SK-MEL-5 (cell line): ENCODE measurements at places on chromosomes 2 and 18.

DNA sequence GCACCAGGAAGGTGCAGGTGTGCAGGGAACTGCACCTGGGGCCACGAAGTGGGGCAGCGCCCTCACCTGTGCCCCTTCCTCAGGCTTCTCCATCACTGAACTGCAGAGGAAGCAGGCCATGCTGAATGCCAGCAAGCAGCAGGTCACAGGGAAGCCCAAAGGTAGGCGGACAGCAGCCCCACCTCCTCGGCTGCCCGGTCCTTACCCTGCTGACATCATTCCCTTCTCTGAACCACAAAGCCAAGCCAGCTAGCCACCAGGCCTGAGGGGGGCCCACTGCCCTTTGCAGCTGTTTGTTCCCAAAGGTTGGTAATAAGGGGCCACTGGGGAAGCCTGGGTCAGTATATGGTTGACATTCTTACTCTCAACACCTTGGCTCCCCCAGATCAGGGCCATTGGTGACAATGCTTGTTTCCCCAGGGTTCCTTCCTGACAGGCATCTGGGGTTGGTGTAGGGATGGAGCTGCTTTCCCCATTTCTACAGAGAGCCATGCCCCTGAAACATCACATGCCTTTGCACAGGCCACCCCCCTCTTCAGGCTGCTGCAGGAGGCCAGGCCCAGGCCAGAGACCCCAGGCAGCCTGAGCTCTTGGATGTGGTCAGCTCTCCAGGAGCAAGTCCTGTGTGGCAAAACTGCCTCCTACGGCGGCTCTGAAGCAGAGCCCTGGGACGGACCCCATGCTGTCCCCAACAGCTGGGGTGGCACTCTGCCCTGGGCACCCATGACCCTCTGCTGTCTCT is 47.8 kb downstream of the FAM168B start:
- DNase-seq, result no peak

DNA sequence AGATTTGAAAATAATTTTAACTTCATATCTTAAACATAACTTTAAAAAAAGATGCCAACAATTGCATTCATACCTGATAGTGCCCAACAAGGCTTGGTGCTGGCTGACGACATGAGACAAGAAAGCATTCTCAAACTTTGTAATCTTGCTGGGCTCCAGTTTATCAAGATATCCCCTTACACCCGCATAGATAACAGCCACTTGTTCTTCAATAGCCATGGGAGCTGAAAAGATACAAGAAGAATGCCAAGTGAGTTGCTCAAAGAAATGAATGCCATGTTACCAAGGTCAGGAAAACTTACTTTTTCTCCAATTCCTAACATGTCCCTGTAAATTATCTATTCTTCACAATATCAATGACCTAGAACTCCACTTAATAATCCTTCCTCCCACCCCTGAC is 12.4 kb upstream of the PSTPIP2 start:
- DNase-seq, result no peak

DNA sequence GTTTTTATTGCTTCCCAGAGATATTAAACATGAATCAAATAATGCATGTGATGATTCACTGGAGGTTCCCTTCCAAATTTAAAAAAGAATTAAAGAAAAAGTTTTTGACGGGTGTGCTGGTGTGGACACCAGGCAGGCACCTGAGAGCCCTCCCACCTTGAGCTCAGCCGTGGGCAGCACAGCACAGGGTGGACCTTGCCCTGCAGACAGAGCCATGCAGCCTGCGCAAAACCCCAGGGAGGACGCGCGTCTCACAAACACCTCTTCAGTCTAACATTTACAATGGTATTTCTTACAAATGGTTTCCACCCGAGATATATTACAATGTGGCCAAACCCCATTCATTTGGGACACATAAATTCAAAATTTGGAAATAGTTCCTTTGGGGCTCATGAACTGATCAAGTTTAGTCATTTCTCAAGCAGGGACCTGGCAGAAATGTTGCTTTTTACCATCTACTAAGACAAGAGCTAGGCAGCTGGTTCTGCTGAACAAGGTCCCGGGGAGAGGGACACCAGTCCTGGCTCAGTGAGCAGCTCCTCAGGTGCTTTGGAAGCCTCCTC is 45.4 kb downstream of the ODC1 start:
- DNase-seq, result no peak

- peak; percentile 22 for DNase-seq
Observed at GRCh38 chr2:149611100-149611820, 23.7 kb upstream of the MMADHC start.

GRCh38 chr2:236021499-236022057 is 146.6 kb downstream of the GBX2 start:
- no peak for DNase-seq

- no peak for DNase-seq
Observed at GRCh38 chr2:168169097-168169745, 78.2 kb downstream of the STK39 start.

- no peak for DNase-seq
Observed at GRCh38 chr18:66638856-66639629, 35.2 kb upstream of the CDH19 start.

DNA sequence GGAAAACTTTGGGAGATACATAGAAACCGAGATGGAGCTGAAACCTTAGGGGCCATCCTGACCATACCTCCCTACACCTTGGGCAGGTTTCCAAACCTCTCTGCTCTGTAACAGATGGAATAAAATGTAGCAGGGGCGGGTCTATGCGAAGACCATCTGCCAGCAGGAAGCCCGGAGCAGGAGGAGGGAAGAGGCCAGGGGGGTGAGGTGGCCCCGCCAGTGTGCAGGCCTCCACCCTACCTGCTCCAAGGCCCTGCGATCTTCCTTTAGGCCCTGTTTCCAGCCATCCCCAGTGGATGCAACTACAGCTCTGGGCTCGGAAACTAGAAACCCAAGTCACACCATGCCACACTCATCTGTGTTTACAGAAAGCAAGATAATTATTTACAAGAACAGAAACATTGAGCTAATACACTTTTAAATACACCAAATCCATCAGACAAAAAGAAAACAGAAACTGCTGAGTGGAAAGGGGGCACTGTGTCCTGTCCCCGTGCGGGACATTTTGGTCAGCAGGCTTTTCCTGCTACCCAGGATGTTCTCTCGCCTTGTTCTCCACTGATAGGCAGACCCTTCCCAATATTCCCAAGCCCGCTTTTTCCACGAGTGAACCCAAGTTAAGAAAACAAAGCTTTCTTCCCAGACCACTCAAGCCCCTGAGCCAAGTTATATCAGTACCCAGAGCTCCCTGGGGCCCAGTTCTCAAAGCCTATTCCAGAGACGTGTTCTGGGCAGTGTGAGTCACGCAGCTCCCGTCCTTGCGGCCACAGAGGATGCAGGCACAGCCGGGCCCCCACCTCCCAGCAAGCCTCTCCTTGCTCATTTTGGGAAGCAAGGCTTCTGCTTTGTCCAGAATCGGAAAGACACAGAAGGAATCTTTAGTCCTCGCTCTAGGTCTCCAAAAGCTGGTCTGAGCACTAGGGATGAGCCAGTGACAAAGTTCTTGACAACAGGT is 17.3 kb downstream of the CIB4 start:
- DNase-seq, result no peak

GRCh38 chr2:24538720-24539119 is 47.7 kb downstream of the NCOA1 start:
- DNase-seq, result no peak

DNA sequence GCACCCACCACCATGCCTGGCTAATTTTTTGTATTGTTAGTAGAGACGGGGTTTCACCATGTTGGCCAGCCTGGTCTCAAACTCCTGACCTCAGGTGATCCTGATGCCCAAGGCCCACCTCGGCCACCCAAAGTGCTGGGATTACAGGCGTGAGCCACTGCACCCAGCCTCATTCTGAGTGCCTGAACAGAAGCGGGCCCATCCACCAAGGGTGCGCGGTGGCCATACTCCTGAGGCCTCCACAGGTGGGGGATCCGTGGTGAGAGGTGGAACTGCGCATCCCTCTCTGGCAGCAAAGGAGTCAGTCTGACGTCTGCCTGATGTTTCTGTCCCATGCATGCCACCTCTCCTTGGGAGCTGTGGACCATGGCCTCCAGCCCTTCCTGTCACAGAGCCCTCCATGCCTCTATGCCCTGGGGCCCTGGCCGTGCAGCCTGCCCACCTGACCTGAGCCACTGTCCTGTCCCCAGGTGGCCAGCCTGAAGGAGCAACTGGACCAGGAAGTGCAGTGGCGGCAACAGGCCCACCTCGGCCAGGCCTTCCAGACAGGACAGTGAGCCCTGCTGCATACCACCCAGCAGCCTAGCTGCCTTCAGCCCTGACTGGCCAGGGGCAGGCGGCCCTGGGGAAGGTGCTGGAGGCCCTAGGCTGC is 7.6 kb upstream of the SNED1 start:
- no peak for DNase-seq

DNA sequence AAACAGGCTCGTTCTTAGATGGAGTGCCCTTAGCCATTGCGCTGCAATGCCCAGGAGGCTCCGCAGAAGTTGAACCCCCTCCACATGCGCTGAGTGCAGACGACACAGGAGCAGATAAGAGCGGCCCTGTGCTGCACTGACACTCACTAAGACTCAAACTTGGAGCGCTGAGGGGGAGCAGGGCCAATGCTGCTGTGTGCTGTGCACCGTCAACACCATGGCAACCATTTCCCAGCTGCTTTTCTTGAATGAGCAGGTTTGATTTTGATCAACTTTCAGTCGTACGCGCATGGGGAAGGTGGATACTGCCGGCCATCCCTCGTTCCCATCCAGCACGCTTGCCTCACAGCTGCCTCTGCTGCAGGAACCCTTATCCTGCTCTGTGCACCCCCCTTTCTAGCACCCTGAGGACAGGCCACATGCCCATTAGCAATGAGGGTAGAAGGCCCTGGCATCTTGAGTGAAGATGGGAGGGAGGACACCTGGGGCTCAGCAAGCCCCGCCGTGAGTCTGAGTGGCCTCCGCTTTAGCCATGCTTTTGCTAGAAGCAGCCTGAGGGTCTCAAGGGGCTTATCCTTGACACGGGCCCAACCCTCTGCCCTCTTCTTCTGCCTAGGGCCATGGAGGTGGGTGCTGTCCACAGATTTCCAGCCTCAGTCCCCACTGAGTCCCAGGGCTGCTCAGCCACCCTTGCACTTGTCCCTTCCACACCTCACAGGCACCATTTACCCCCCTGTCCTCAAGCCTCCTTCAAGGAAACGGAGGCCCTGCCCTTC is 271.9 kb downstream of the PHLPP1 start:
- no peak for DNase-seq

DNA sequence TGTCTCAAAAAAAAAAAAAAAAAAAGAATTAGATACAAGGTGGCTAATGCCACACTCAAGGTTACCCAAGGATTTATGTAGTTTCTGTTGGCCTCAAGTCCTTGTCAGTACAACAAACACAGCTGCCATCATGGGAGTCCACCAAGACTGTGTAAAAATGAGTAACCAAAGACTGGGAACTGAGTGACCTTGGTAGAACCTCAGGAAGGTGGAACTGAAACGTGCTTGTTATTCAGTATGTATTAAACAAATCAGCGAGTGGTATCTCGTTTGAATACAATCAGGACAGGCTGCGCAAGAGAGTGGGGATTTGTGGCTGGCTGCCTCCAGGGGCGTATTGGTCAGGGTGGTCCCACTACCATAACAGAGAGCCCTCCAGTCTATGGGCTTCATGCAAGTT is 1.6 kb upstream of the SFTPB start:
- no peak for DNase-seq

GRCh38 chr2:191604154-191604553 is 73.8 kb upstream of the NABP1 start:
- DNase-seq, result no peak

DNA sequence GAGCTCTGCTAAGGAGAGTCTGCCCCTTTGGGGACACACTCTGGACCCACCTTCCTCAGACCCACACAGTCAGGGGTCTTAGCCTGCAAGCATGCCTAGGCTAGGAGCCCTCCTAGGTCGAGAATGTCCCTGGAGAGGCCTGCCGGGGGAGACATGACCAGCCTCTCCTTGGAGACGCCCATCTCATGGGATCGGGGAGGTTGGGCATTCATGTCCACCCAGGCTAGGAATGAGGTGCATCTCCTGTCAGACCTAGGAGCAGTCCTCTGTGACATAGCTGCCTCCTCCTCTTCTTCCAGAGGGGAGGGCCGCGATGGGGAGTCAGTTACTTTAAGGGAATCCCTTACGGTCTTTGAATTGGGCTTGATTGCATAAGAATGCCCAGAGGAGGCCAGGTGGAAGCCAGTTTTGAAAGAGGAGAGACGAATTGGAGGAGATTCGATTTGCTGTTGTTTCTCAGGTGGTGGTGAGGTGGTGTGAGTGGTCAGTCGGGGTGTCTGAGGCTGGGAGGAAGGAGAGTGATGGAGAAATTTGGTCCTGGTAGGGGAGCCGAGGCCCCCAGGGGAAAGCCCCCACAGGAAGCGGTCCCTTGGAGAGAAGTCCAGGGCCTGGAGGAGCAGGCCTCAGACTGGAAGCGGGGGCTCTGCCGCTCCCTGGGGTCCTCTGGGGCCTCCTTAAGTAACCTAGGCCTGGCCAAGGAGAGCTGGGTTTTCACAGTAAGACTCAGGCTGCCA is 241.3 kb downstream of the DYSF start:
- no peak for DNase-seq
